ENCODE measurements at places on chromosomes 4 and X.

DNA sequence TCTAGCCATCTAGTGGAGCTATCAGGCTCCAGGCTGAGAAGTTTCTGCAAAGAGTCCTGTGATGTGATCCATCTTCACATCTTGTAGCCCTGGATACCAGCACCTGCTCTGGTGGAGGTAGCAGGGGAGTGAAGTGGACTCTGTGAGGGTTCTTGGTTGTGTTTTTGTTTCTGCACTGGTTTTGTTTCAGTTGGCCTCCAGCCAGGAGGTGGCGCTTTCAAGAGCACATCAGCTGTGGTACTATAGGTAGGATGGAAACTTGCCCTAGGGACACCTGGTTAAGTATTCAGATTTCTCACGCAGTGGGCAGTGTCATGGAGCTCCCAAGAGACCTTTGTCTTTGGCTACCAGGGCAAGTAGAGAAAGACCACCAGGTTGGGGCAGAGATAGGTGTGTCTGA lies 257.5 kb upstream of the SLC7A11 start:
- no peak for DNase-seq

DNA sequence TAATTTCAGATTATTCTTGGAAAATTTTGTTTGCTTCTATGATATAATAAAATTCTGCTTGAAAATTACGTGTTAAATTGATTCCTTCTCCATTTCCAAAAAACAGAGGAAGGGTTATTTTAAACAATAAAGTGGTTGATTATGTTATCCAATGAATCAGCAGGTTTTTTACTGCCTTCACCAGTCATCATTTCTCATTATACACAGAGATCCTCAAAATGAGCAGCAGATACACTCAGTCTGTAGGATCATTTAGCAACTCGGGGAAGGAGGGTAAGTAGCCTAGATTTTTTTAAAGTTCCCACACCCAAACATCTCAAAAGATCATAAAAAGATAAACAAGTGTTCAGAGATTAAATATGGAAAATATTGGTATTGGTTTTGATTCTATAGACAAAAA lies 6.8 kb upstream of the TMEM144 start:
- no peak for DNase-seq

- no peak for DNase-seq
Observed at GRCh38 chrX:115589419-115589818, 28.4 kb downstream of the PLS3 start.

GRCh38 chr4:10130178-10130888 lies 13.7 kb upstream of the WDR1 start:
- no peak for DNase-seq

DNA sequence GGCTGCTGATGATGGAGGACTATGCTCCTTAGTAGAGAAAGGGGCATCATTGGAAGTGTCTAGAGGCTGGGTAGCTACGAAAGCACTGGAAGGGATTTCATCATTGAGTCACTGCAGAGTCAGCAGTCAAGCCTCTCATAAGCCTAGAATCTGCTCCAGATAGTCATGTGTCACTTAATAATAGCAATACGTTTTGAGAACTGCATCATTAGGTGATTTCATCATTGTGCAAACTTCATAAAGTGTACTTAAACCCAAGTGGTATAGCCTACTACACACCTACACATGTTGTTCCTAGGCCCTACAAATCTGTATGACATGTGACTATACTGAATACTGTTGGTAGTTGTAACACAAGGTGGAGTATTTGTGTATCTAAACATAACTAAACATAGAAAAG lies 165.6 kb downstream of the PTTG2 start:
- DNase-seq, result peak; percentile 56

DNA sequence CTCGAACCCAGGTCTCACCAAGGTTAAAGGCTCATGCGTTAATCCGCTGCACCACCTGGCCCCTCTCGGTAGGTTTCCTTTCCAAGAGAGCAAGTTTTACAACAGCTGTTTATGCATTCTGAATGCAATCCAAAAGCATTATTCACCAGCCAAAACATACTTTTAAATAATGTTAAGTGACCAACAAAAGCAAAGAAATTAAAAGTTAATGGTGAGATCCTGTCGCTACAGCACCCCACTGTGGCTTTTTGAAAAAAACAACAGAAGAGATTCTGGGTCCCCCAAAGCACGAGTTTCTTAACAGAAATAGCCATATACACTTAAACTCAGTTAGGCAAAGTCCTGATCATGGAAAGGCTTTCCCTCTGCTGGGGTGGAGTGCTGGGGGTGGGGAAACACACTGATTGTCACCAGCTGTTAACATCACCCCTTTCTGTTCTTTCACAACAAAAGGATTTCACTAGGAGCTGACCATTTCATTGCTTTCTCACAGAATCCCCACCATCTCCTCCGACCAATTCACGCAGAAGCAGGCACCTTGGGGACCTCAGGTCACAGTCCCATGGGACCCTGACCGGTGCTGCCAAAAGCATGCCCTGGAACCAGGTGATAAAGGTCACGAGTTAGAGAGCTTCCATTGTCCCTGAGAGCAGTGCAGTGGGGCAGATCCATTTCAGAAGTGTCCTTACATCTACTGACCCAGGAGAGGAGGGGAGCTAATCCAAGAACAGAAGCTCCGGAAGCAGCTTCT lies 51.2 kb downstream of the ZNF827 start:
- no peak for DNase-seq
